NCI-H2081 treated with DMSO at 0.1 percent for 48 hours (cell line): ENCODE measurements at places on chromosomes 16 and 17.

DNA sequence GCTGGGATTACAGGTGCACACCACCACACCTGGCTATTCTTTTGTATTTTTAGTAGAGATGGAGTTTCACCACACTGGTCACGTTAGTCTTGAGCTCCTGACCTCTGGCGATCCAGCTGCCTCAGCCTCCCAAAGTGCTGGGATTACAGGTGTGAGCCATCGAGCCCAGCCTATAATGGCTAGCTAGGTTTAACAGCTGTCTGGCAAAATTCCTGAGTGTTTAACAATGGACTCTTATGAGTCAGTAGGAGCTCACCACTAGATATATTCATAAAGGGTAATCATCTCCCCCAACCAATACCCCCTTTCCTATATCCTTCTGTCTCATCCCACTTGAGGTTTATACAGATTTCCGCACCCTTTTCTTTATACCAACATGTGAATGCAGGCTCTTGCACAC is 91.5 kb upstream of the CDH13 start:
- no peak for DNase-seq

- DNase-seq, result no peak
These were observed 18.0 kb upstream of the SLC16A5 start for GRCh38 chr17:75069783-75070182.

GRCh38 chr17:59432657-59433056 is 101.2 kb downstream of the YPEL2 start:
- DNase-seq, result no peak

DNA sequence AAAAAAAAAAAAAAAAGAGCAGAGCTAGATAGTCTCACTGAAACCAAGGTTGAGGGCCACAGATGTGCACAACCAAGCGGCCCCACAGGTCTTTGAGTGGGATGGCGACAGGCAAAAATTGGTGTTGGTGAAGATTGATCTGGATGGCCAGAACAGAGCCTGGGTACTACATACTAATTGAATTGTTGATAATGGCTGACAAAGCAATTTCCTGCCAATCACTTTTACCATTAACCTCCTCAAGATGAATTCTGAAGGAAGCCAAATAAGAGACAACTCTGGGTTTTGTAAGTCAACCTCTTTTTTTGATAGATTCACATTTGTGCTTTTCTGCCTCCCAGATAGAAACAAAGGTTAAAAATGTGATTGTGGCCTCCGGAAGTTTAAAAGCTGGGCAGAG is 19.4 kb upstream of the HS3ST3B1 start:
- DNase-seq, result no peak

GRCh38 chr17:40824015-40824832 is 1.8 kb upstream of the KRT10 start:
- DNase-seq, result no peak

DNA sequence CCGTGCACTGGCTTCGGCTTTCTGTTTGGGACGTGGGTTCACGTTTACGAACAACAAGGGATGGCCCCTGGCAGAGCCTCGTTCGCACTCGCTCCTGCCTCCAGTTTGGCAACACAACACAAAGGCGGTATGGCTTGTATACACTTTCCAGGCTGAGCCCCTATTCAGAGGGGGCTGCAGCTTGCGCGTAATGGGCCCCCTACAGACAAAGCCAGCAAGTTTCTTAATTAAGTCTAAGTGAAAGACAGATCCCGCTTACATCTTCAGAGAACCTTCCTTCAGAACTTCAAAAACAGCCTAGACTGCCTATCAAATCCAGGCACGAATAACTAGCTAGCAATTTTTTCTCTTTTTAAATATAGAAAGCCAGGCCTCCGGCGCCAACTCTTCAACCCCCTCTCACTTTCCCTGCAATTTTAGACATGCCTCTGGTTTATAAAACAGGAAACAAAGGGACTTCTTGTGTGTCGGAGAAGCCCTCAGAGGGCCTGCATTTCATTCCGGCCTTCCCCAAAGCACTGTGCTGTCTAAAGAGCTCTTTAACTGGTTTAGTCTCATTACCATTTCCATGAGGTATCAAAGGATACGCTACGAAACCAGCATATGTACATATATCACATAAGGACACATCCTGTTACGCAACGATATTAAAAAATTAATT is 244.9 kb downstream of the STX8 start:
- no peak for DNase-seq

DNA sequence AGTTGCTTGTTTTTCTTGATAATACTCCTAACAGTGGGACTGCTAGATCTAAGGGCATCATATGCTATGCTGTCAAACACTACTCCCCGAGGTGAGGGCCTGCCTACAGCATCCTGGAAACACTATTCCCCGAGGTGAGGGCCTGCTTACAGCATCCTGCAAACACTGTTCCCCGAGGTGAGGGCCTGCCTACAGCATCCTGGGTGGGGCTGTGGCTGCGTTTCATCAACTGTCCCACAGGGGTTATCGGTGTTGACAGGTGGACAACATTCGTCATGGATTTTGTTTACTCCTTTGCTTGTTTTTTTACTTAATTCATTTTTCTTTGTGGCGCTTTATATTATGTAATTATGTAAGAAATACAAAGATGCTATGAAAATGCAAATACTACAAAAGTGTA is 22.5 kb downstream of the NPRL3 start:
- DNase-seq, result no peak

DNA sequence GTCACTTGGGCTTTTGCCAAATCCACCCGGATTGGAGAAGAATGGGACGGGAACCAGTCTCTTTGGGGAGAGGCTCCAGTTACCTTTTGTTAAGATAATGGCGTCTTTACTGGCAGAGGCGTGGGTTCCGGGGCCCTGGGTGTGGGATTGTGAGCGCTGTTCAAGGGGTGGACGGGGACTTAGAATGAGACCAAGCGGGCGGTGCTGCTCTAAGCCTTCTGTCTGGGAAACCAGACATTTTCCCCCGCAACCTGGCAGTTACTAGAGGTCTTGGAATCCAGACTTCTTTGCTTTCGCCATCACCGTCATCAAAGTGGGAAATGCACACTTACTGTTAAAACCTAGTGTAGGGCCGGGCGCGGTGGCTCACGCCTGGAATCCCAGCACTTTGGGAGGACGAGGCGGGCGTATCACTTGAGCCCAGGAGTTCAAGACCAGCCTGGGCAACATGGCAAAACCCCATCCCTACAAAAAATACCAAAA is 706 bp downstream of the TEN1 start:
- DNase-seq, result no peak

DNA sequence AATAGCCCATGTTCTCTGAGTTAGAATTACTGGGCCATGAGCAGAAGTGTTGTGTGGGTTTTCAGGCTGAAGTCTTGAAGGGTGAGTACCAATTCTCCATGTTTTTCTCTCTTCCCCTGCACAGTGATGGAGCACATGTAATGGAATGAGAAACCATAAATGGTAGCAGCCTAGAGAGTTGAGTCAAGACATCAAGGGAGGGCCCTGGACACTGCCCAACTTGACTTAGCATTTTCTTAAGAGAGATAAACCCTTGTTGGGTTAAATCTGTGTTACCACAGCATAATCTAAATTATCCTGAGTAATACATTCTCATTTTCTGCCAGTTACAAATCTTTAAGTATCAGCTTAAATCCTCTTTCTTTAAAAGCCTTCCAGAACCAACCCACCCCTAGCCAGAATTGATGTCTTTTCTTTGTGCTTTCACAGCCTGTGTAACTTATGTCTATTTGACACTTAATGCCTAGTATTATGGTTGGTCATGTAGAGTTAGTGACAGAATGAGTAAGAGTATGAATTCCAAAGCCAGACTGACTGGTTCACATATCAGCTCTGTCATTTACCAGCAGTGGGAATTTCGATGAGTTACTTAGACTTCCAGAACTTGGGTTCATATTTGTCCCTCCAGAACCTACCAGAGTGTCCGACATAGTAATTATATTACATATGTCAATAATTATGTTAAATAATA is 27.0 kb upstream of the RGS9 start:
- DNase-seq, result no peak

GRCh38 chr17:76685846-76686245 is 24.9 kb downstream of the MXRA7 start:
- no peak for DNase-seq

DNA sequence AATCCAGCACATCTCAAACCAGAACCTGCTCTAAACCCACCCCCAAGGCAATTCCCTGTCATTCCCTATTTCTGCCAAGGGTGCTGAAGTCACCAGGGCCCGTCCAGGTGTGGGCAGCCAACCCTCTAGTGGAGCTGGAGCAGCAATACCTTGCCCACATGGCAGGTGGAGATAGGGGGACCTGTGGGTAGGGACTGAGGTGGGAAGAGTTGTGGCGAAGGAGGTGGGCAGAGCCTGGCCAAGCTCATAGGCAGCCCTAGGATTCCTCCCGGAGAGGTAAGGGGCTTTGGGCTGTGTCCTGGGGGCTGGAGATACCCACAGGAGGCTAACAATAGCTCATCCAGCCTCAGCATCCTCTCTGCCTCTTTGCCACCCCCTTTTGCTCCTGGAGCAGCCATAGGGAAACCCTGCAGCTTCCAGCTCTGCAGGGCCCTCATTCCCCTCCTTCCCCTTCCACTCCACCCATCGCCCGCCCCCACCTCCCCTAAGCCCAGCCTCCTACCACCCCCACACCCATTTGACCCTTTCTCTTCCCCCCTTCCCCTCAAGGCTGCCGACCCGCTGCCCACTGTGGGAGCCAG is 30.4 kb upstream of the CRHR1 start:
- no peak for DNase-seq

DNA sequence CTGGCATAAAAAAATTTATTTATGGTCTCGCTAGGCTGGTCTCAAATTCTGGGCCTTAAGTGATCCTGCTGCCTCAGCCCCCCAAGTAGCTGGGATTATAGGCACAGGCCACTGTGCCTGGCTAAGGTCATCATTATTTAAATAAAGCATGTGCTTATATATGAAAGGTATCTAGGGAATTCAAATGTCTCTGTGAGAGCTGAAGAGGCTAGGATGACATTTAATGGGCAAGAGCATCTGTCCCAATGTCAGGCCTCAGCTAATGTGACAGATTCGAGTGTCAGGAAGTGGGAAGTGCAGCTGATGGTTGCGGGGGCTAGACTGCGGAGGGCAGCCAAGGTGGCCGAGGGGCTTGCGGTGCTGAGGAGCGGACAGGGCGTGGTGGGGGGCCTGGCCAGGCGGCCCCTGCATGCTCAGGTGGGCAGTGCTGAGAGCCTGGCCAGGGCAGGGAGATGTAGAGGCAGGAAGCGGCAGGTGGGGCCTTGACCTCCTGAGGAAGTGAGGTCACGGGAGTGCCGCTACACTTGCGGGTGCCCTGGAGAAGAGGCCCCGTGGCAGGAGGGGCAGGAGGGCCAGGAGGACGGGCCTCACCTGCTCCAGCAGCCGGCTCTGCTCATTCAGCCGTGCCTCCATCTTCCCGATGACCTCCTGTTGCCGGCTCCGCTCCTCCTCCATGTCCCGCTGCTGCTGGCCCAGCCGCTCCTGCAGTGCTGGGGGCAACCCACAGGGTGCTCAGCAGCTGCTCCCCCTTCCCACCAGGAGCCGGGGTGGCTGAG is 12.6 kb upstream of the MRPL38 start:
- DNase-seq, result no peak

DNA sequence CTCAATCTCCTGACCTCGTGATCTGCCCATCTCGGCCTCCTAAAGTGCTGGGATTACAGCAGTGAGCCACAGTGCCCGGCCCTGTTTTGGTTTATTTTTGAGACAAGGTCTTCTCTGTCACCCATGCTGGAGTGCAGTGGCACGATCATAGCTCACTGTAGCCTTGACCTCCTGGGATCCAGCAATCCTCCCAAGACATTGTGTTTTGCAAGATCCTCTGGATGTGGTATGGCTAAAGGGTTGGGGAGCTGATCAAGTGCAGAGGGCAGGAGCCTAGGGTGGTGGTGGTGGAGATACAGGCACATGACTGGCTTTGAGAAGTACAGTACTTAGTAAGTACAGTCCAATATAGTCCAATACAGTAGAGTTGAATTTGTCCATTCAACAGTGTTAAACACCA is 16.6 kb upstream of the TNS4 start:
- DNase-seq, result no peak

DNA sequence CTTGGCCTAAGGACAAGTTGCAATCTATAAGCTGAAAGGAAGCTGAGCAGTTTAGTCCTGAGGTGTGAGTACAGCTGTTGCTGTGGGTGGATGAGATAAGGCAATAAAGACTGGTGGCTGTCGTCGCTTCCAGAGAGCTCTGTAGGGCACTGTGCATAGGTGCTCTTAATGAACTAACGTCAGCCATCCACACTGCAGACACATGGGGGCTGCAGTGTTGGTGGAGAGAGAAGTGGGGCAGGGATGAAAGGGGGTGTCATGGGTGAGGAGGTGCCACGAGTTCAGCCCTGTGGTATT is 139.9 kb upstream of the IRX3 start:
- no peak for DNase-seq

GRCh38 chr16:50235581-50235980 is 30.8 kb upstream of the ADCY7 start:
- DNase-seq, result no peak

DNA sequence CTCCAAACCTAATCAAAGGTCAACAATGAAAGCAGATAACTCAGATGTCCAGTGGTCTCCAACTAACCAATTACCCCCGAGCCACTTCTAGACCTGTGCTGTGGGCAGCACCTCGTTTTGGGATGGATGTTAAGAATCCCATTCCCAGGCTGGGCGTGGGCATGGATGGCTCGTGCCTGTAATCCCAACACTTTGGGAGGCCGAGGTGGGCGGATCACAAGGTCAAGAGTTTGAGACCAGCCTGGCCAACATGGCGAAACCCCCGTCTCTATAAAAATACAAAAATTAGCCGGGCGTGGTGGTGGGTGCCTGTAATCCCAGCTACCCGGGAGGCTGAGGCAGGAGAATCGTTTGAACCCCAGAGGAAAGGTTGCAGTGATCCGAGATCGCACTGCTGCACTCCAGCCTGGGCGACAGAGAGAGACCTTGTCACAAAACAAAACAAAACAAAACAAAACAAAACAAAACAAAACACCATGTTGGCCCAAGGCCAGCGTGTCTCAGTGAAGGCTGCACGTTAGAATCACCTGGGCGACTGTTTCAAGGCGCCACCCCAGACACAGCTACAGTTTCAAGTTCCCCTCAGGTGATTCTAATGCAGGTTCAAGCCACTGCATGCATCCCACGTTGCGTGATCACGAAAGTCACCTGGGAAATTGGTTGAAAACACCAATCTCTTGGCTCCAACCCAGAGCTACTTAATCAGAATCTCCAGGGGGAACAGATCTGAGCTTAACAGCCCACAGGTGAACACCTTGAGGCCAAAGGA is 21.3 kb downstream of the COX4I1 start:
- no peak for DNase-seq

DNA sequence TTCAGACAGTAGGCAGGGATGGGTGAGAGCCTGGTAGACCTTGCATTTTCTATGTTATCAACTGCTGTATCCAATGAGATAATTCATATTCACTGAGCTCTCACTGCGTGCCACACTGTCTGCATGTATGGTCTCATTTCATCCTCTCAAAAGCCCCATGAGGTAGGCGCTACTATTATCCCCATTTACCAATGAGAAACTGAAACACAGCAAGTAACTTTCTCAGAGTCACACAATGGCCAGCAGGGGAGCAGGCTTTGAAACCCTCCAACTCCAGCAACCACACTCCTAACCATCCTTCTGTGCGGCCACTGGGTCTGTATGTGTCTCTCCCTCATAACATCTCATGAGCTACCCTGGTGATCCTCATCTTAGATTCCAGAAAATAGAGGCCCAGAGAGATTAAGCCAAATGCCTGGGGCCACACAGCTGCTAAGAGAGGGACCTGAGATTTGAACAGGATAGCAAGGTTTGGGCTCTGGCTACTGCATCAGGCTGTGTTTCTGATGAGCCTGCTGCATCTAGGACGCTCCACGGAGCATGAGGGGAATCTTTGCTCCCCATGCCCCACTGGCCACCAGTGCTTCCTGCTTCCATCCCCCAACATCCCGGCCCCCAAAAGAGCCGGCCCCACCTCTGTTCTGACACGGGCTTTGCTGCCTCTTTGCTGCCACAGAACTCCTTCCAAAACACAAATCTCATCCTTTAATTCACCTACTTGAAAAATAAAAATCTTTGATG is 3.2 kb downstream of the CCR7 start:
- DNase-seq, result no peak
